Naive thymus-derived CD4-positive, alpha-beta T cell (primary cell): ENCODE measurements at places on chromosomes 3 and 15. TPM values are rescaled to one million over a fixed set of nuclear protein-coding genes. Genes with fewer than 3 reads are reported as not detected.
A peak's percentile ranks its signal among the peaks of the same experiment; 100 is the strongest.

SLC9A9 gene
- 16.6 TPM for total RNA-seq

GRCh38 chr3:49358884-49359225, 702 bp upstream of the GPX1 start:
- no peaks in the 10 kb centered on the region for H3K27me3 ChIP-seq
- peaks cover 17% of the 10 kb centered on the region for H3K4me1 ChIP-seq
- H3K27ac ChIP-seq: peak overlapping the region; percentile 81
- peak overlapping the region; percentile 85 for H3K4me3 ChIP-seq

GCNT3 gene
- total RNA-seq: not detected

EPHA3 gene
- total RNA-seq: not detected in 2 replicates

TIMP4 gene
- total RNA-seq: not detected

DNA sequence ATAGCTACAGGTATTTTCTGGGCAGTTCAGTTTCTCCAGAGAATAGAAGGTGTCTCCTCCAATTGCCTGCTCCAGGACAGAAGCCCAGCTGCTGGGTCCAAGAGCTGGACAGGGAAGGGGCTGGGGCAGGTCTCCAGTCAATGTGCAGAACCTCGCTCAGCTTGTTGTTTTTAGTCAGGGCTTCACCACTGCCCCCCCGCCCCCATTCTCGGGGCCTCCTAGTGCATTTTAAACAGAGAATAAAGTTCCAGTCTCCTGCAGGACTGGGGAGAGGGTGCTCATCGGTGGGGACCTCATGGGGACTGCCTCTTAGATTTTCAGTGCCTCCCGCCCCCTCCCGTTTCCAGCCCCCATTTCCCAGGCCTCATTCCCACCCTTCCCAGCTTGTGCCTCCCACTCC, 216.6 kb downstream of the XXYLT1 start:
- peaks cover 3% of the 10 kb centered on the region for H3K27me3 ChIP-seq
- H3K4me1 ChIP-seq: no peaks in the 10 kb centered on the region
- H3K4me3 ChIP-seq: no peak overlapping the region

- H3K4me1 ChIP-seq: no peaks in the 10 kb centered on the region
- H3K27ac ChIP-seq: no peak overlapping the region
- H3K4me3 ChIP-seq: no peak overlapping the region
- H3K27me3 ChIP-seq: no peaks in the 10 kb centered on the region
- DNase-seq: no peak
Observed at GRCh38 chr15:44370830-44371229, 56.6 kb upstream of the CTDSPL2 start.

TRPM1 gene
- not detected for total RNA-seq

DNA sequence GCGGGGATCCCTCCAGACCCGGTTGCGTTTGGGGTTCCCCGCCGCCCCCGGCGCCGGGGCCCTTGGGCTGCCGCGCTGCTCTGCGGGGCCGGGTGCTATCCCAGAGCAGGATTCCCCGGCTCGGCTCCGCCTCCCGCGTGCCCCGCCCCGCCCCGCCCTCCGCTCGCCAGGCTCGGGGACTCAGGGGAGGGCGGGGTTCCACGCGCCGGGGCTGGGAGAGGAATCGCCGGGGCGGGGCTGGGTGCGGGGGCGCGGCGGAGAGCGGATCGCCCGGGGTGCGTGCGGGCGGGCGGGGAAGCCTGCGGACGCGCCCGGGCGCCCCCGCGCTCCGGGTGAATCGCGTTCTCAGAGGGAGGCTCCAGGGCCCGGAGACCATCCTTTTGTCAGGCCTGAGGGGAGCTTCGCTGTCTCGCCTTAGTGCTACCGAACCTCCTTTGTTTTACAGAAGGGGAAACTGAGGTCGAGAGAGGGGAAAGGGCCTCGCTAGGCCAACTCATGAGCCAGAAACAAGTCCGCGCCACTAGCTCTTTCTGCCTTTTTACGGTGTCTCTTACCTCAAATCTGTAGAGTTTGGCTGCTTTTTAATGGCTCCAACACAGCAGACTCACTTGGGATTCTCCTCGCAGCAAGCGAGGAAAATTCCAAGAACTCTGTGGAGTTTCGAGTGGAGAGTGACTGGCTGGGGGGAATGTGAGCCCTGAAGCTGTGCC, at the start of gene TMEM158:
Gene TMEM158, minus strand, starts transcription at position 82 of the 710 bp plus-strand sequence. CDS start 260 bp downstream, outside the sequence.
- peaks cover 4% of the 10 kb centered on the region for H3K4me1 ChIP-seq
- no peaks in the 10 kb centered on the region for H3K36me3 ChIP-seq
- H3K4me3 ChIP-seq: peak within 1 kb of the TSS; percentile 34

- no peaks in the 10 kb centered on the region for H3K36me3 ChIP-seq
- H3K4me3 ChIP-seq: no peak overlapping the region
- peaks cover 2% of the 10 kb centered on the region for H3K27me3 ChIP-seq
- H3K4me1 ChIP-seq: no peaks in the 10 kb centered on the region
Observed at GRCh38 chr15:60204131-60204885, 193.5 kb downstream of the ANXA2 start.

ZNF80 gene
- total RNA-seq: 0.61 TPM

STAB1 gene
- 29.2 TPM for total RNA-seq

GRCh38 chr15:94286583-94286982, 55.2 kb downstream of the MCTP2 start:
- H3K4me3 ChIP-seq: no peak overlapping the region
- no peak for DNase-seq
- no peaks in the 10 kb centered on the region for H3K27me3 ChIP-seq

DNA sequence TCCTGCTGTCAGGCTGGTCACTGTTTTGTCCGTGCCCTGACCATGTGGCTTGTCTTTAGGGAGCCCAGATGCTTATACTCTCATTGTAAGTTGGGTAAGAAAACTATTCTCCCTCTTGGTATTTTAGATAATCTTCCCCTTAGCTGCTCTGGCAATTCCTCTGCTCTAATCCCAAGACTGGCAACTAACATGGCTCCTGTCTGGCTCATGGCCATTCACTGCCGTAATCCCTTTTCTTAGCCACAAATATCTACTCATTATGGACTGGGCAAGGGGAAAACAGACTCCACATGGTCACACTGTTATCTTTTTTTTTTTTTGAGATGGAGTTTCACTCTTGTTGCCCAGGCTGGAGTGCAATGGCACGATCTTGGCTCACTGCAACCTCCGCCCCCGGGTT, 38.8 kb downstream of the TYRO3 start:
- no peak overlapping the region for H3K27ac ChIP-seq
- DNase-seq: no peak
- no peak overlapping the region for H3K4me3 ChIP-seq

DUOXA1 gene
- total RNA-seq: not detected

- H3K36me3 ChIP-seq: no peaks in the 10 kb centered on the region
- H3K4me3 ChIP-seq: no peak overlapping the region
- DNase-seq: no peak
- no peak overlapping the region for H3K27ac ChIP-seq
- H3K4me1 ChIP-seq: no peaks in the 10 kb centered on the region
Observed at GRCh38 chr3:169676925-169677537, 13.5 kb upstream of the MECOM start.

SPTSSB gene
- not detected for total RNA-seq

GOLGA8T gene
- 1.1 TPM for total RNA-seq

LRRIQ4 gene
- total RNA-seq: not detected

CHRFAM7A gene
- 1.8 and 3.1 TPM in 2 replicates for total RNA-seq

- H3K27me3 ChIP-seq: no peaks in the 10 kb centered on the region
- DNase-seq: no peak
- H3K27ac ChIP-seq: no peak overlapping the region
- H3K4me3 ChIP-seq: no peak overlapping the region
Observed at GRCh38 chr3:134252766-134253165, 2.1 kb upstream of the RYK start.

DNA sequence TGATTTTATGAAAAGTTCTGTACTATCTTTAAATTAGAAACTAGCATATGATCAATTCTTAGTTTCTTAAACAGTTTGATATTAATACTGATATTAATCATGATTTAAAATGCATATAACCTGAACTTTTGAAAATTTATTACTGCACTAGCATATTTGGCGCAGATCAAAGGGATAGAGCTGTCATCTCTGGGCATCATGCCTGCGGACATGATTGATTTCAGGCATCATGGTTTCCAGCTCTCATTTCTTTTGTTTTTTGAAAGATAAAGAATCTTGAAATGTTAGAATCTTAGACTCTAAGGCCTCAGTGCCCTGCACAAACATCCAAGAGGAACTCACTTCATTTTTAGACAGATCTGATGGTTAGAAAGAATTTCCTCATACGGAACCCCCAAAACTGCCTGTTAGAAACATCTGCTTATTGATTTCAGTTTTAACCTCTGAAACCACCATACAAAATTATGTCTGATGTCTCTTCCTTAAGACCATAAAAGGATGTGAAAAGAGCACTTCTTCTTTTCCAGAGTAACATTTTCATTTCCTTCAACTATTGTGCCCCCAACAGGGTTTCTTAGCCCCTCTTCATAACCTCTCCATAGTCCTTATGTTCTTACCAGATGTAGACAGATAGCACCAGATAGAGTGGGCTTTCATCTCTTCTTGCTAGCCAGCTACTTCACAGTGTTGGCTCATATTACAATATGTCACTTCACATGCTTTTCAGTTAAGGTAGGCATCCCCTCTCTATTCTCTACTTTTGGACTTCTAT, 110.8 kb downstream of the BBX start:
- H3K36me3 ChIP-seq: no peaks in the 10 kb centered on the region
- no peaks in the 10 kb centered on the region for H3K27me3 ChIP-seq
- H3K4me1 ChIP-seq: no peaks in the 10 kb centered on the region
- no peak for DNase-seq

DNA sequence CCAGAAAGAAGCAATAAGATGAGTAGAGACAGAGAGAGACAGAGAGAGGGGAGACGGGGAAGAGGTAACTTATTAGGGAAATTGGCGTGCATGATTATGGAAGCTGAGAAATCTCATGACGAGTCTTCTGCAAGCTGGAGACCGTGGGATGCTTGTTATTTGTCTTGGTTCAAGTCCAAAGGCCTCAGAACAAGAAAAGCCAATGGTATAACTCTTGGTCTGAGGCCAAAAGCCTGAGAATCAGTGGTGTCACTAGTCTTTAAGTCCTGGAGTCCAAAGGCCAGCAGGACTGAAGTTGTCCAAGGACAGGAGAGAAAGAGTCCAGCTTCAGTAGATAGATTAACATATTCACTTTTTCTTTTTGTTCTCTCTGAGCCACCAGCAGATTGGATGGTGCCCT, 613.6 kb downstream of the CADM2 start:
- no peak overlapping the region for H3K4me3 ChIP-seq
- no peak overlapping the region for H3K27ac ChIP-seq
- H3K27me3 ChIP-seq: no peaks in the 10 kb centered on the region
- no peaks in the 10 kb centered on the region for H3K4me1 ChIP-seq
- no peaks in the 10 kb centered on the region for H3K36me3 ChIP-seq

DNA sequence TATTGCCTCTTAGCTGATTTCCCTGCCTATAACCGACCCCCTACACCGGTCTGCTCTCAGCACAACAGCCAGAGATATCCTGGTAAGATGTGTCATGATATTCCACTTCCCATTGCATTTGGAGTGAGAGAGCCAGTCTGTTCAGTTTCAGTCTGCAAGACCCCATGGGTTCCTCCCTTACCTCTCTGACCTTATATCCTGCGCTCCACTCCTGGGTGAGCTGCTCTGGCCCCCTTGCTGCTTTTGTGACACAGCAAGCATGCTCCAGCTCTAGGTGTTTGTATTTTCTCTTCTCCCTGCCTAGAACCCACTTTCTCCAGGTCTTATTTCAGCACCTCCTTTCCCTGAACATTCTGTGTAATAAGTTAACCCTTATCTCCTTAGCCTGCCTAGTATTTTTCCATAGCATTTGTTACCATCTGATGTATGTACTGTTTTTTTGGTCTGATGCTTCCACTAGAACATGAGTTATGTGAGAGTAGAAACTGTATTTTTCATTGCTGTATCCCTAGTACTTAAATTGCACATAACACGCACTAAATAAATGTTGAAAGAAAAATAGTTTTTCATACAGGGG, 44.2 kb downstream of the CMTM8 start:
- no peaks in the 10 kb centered on the region for H3K36me3 ChIP-seq
- no peak overlapping the region for H3K4me3 ChIP-seq
- H3K4me1 ChIP-seq: no peaks in the 10 kb centered on the region
- no peak overlapping the region for H3K27ac ChIP-seq

DNA sequence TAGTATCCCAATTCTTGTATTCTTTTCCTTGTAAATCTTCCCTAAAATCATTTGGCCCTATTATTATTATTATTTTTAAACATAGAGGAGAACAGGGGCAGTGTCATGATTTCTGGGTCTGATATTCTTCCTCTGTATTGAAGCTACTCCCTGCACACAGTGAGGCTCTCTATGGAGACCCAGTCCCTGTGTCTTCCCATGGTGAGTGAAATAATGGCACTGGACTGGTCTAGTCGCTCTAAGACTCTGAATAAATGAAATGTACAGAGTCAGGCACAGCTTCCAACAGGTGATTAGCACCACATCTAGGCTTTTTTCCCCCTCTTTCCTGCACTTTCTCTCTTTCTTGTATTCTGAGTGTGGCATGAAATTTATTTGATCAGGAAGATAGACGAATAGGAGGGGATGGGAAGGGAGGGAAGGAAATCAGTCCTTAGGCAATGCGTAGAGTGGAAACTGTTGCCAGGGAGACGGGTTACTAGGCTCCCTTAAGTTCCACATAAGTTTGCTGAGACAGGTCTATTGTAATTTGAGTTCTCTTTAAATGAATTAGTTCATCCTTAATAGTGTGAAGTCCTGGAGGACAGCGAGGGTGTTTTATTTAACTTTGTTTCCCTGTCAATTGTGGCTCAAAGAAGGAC, 49.0 kb upstream of the NDN start:
- no peaks in the 10 kb centered on the region for H3K27me3 ChIP-seq
- no peak overlapping the region for H3K4me3 ChIP-seq
- no peak for DNase-seq
- no peaks in the 10 kb centered on the region for H3K36me3 ChIP-seq

DNA sequence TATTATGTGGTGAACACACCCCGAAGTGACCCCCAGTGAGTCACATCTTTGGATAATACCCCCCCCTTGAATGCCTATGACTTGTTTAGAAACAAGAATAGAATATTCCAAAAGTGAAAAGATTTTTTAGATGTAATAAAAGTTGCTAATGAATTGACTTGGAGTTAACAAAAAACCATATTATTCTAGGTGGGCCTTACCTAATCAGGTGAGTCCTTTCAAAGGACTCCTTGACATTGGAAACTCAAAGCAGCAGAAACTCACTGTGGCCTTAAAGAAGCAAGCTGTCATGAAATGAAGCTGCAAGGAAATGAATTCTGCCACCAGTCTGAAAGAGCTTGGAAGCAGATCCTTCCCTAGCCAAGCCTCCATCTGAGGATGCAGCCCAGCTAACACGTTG, 10.9 kb upstream of the ISL2 start:
- no peaks in the 10 kb centered on the region for H3K27me3 ChIP-seq
- DNase-seq: no peak
- no peak overlapping the region for H3K27ac ChIP-seq
- H3K36me3 ChIP-seq: no peaks in the 10 kb centered on the region
- H3K4me1 ChIP-seq: no peaks in the 10 kb centered on the region

GRCh38 chr15:31503758-31504461, 177.3 kb downstream of the KLF13 start:
- H3K4me1 ChIP-seq: no peaks in the 10 kb centered on the region
- no peaks in the 10 kb centered on the region for H3K36me3 ChIP-seq
- DNase-seq: no peak
- H3K27ac ChIP-seq: no peak overlapping the region

DNA sequence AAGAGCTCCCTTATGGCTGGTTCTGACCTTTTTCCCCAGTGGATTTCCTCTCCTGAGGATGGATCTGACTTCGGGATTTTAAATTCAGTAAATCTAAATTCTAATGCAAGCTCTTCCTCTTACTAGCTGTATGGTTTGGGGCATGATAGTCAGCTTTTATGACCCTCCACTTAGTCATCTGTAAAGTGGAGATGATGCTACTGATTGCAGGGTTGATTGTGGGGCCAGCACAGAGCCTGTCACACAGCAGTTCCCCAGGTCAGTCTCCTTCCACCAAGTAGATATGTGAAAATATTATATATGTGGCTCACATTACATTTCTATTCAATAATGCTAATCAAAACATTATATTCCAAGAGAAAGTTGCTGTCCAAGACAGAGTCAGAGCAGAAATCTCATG, 141.3 kb upstream of the UBE2E1 start:
- no peaks in the 10 kb centered on the region for H3K4me1 ChIP-seq
- no peak for DNase-seq
- H3K27me3 ChIP-seq: no peaks in the 10 kb centered on the region
- no peak overlapping the region for H3K27ac ChIP-seq
- no peaks in the 10 kb centered on the region for H3K36me3 ChIP-seq
- H3K4me3 ChIP-seq: no peak overlapping the region
